ENCODE measurements at places on chromosomes 16 and 17. TPM values are rescaled to one million over a fixed set of nuclear protein-coding genes. Genes with fewer than 3 reads are reported as not detected.

Gene HOXB4
- total RNA-seq: 4.6 TPM

Gene SLC5A2
- not detected for total RNA-seq

Gene ORC6
- 21.3 TPM for total RNA-seq

Gene DOC2B
- total RNA-seq: not detected

Measured in epithelial cell of umbilical artery (primary cell).